ENCODE measurements at places on chromosomes 3 and 15.

DNA sequence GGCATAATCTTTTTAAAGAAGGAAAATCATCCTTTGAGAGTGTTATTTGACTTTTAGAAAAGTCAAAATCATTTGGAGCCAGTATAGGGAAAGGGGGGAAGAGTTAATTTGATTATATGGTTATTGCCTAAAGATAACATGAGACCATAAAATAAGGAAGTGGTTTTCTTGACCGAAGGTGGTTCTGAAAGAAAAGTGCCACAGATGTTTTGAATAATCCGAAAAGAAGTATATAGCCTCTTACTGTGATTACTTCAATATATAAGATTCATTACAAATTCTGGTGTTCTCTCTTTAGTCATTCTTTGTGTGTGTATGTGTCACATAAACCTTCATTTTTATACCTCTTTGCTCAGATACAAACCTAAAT, 1.1 kb downstream of the DNAJB11 start:
- DNase-seq = no peak

DNA sequence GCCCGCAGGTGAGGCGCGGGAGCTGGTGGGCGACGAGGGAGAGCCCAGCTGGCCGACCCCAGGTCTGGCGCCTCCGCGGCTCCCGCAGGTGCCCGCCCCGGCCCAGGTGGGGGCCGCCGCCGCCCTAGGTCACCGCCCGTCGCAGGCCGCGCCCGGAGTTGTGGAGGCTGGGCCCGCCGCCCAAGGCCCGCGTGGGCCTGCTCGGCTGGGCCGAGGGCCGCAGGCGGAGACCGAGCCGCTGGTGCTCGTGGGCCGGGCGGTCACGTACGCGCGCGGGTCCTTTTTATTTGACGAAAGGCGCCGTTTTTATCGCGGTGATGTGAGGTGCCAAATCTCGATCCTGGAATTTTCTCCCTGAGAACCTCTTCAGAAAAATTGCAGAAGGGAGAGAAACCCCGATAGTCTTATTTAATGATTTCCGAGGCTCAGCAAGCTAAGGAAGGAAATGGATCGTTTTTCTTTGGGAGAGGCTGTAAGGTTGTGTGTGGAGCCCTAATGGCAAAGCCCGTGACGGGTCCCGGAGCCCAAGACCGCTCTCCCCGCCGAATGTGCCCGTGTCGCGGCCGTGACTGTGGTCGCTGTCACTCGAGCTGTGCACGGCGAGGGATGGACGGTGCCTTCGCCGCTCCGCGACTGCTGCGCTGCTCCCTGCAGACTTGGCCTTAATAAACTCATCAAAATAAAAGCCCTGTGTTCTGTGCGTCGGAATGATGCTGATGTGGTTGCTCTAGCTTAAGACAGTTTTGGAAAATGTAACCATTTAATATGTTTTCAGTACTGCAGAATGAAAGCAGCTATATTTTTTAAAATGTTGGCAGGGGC, 612 bp downstream of the APPL1 start:
- no peak for DNase-seq

DNA sequence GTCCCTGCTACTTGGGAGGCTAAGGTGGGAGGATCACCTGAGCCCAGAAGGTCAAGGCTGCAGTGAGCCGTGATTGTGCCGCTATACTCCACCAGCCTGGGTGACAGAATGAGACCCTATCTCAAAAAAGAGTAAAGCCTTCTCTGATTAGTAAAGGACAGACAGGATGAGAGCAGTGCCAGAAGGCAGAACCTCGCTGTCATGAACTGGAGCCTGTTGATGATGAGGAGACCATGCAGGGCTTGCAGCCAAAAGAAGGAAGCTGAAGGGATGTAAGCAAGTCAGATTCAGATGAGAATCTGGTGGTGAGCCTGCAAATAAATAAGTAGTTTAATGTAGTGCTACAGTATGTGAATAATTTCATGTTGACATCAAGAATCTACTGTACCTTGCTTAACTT, 52.8 kb downstream of the USP50 start:
- DNase-seq = no peak

- no peak for DNase-seq
These were observed 586.9 kb upstream of the DPPA4 start for GRCh38 chr3:109924196-109924595.

DNA sequence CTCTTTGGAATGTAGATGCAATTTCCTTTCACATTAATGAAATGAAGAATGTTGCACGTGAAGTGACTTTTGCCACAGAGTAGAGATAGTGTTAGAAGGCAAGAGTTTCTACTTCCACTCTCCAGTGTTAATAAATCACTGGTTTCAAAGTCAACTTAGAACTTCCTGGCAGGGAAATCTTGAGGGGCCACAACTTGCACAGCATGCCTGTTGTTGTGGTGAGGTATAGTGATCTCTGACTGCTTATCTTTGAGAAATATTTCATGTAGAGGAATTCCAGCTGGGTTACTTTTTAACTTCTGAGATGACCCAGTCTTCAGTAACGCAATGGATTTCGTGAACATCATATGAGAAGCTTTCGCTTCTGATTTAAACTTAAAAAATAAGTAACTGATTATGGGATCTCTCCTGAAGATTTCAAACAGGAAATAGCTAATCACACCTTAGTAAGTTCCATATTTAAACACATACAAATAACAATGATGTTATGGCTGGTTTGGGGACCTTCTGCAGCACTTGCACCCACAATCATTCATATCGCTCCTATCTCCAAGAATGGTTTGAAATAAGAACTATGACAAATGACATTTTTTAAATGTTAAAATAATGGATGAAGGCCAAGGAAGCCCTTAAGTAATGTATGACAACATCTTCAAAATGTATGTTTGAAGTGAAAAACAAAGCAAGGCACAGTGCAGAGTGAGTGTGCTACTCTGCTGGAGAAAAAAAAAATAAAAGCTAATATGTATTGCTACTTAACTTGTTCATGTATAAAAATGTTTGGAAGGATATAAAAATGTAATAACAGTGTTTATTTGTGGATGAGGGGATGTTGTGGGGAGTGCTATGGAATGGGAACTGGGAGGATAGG, 726.5 kb upstream of the NECTIN3 start:
- no peak for DNase-seq
